Activated T-cell treated with anti-CD3 and anti-CD28 coated beads for 24 hours (primary cell): ENCODE measurements at places on chromosomes 5 and 9.

GRCh38 chr5:109961751-109962150 lies 272.0 kb downstream of the MAN2A1 start:
- no peak for DNase-seq

DNA sequence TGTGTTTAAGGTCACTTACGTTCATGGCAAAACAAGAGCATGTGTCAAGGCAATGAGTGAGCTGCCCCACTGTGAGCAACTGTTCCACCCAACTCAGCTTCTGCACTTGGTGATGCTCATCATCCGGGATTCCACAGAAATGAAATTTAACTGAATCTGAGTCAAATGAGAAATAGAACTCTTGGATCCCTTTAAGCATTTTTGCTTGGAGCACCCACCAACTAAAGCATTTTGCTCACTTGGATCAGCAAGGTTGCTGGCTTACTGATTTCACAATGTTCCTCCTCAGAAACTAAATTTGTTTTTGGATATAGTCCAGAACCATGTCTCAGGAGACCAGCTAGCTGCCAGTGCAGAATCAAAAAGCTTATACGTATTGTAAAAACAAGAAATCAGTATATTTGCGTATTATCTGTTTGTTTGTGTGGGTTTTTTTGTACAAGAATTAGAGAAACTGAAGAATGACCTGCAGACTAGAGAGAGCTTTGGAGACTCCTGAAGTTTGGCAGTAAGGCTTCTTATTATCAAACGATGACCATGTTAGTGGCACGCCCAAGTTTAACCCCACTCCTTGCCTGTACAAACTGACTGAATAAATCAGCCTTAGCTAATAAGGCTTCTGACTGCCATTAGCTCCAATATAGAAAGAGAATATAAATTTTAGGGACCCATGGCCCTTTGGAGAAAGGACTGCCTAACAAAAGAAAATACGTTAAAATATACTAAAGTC lies 153.8 kb upstream of the FST start:
- no peak for DNase-seq

DNA sequence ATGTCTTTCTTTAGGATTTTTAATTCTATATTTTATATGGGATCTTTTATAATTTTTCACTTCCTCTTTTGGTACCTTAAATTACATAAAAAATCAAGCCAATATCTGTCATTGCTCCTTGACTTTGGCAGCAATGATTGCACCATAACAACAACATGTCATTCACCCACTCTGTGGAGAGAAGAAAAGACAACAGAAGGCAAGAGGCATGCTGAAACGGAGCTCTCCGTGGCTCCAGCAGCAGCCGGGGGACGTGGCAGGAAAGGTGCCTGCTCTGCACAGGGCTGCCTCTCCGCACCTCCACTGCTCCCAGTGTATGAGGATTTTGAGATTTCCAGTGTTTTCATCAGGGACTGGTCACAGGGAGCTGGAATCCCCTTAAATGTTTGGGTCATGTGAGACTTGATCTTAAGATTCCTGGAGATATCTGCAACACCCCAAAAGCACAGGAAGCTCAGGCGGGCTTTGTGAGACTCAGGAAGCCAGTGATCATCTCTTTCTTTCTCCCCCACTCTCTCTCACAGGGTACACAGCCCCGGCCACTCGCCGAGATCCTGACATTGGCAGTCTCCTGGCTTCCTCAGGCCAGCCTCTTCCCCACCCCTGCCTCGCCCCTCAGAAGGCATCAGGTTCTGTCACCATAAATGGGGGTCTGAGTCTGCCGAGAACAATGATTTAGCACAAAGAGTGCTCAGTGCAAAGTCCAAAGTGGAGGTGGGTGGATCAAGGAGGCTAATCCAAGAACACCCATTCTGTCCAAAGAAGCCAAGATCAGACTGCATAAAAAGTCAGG lies 74.6 kb downstream of the ACTL7B start:
- DNase-seq = no peak

DNA sequence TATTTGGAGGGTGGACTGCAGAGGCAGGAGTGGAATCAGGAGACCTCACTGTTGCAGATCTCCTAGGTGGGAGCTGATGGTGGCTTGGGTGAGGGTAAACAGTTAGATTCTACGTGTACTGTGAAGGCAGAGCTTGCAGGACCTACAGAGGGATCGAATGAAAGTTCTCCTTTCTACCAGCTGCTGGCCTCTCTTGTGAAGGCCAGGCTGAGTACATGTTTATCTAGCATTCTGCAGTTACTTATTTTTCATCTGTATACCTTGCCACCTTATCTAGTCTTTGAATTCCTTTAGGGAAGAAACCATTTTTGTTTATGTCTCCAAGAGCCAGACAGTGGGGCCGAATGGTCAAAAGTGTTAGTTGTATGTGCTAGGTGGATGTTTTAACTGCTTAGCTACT lies 57.6 kb downstream of the PTTG1 start:
- DNase-seq = no peak

- no peak for DNase-seq
Observed at GRCh38 chr9:37784291-37784615, 611 bp downstream of the EXOSC3 start.
